ENCODE measurements at places on chromosomes 16 and 17.

- DNase-seq, result no peak
Measured at GRCh38 chr17:65095465-65095864, 38.9 kb upstream of the GNA13 start.

GRCh38 chr17:64615028-64615677, 47.0 kb downstream of the SMURF2 start:
- no peak for DNase-seq

DNA sequence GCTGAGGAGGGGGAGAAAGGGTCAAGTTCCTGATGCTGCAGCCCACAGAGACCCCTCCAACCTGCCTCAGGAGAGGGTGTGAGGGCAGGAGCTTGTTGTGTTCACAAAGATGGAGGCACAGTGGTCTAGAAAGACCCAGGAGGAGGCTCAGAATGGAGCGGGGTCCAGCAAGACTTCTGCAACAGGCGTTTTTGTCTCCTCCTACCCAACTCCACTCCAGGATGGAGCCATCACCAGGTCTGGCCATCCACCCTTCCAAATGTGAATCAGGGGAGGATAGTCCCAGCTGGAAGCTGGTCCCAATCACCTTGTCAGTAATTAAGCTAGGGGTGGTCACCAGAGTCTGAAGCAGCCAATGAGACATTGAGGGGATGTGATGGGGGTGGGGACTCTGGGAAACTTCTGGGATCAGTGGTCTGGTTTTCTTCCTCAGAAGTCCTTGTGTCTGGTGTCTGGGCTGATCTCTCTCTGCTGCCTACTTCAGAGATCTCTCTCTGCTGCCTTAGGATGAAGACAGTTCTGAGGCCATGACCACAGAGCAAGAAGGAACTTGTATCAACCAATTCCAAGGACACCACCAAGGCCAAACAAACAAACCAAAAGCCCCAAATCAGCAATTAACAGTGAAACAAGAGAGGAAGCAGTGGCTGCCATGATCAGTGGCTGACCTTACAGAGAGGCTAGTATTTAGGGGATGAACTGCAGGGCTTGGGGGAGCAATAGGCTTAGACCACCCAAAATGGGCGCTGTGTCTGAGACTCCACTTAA, 14.5 kb downstream of the CD300LB start:
- DNase-seq, result no peak

DNA sequence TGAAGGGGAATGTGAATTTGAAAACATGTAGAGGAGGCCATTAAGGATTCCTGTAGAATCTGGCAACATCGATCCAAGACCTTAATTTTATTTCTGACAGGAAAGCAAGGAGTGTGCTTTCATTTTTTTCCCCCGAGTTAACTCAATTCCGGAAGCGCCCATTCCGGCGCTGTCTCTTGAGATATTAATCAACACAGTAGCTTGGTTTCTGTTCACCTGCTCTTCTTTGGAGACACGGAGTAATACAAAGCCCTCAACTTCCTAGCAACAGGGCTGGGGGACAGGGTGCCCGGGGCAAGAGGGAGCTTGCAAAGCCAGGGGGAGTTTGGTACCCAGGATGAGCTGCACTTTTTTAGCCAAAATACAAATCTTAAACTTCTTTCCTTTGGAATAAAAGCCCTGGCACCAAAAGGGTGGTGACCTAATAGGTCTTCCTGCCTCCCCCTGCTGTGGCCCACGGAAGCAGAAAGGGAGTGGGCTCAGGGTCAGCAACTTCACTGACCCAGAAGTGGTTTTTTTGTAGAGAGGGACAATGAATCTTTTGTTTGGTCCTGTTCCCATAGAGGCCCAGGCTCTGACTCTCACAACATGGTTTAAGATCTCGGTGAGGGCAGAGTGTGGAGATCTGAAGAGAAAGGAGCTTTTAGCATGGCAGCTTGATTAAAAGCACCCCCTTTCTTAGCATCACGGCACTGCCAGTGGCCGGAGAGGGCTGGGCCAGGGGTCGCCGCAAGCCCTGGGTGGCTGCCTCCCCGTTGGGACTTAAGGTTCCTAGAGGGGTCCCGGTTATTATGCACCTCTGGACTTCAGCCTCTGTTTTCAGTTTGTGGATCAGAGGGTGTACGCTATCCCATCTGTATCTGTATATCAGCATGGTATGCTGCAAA, 207.3 kb downstream of the CCDC182 start:
- DNase-seq, result no peak

GRCh38 chr17:19868079-19868395, 301 bp upstream of the ULK2 start:
- DNase-seq, result no peak

DNA sequence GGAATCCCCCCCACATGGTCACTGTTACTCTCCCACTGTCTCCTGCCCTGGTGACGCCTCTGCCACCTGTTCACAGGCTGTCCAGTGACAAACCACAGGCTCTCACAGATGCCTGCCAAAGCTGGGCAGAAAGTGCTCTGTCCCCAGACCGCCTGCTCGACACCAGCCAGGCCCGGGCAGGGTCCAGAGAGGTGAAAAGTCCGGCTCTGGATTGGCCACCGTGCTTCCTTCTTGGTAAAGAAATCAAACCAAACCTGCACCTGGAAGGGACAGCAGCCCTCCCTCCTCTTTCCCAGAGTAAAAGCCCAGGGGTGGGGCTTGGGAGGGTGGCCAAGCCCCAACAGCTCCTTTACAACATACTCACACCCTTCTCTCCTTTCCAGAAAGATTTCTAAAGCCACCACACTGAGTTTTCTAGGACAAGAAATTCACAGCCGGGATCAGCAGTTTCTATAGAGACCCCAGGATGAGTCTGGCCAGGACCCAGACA, 6.2 kb downstream of the PCGF2 start:
- no peak for DNase-seq

- DNase-seq, result no peak
Measured at GRCh38 chr17:76644995-76645394, 1.4 kb upstream of the ST6GALNAC1 start.

DNA sequence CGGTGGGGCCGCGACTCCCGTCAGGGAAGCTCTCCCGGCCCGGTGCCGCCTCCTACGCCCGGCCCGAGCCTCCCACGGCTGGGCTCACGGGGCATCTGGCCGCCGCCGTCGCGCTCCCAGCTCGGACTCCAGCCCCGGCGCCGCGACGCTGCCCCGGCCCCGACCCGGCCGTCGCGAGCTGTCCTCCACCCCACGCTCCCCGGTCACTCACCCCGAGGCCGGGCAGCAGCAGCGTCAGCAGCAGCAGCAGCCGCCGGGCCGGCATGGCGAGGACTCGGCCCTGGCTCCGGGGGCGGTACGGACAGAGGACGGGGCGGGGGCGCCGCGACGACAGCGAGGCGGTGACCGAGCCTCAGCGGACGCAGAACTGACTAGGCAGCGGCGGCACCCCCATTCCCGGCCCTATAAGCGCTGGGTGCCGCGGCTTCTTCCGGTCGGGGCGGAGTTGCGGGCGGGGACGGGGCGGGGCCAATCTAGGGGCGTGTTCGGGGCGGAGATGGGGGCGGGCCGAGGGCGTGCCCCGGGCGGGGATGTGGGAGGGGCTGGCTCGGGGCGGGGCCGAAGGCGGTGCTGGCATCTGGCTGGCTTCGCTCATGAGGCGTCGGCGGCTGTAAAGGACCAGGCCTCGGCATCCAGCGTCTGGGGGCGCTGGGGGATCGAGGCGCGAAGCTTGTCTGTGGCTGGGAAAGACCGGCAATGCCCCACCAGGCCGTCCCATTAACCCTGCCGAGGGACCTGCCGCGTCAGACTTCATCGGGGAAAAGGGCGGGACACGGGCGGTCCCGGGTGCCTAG, at the start of gene ERN1:
Gene ERN1, minus strand, starts transcription at position 380 of the 794 bp plus-strand sequence. Its CDS starts 115 bp downstream, at position 265.
- peak; percentile 93 for DNase-seq

DNA sequence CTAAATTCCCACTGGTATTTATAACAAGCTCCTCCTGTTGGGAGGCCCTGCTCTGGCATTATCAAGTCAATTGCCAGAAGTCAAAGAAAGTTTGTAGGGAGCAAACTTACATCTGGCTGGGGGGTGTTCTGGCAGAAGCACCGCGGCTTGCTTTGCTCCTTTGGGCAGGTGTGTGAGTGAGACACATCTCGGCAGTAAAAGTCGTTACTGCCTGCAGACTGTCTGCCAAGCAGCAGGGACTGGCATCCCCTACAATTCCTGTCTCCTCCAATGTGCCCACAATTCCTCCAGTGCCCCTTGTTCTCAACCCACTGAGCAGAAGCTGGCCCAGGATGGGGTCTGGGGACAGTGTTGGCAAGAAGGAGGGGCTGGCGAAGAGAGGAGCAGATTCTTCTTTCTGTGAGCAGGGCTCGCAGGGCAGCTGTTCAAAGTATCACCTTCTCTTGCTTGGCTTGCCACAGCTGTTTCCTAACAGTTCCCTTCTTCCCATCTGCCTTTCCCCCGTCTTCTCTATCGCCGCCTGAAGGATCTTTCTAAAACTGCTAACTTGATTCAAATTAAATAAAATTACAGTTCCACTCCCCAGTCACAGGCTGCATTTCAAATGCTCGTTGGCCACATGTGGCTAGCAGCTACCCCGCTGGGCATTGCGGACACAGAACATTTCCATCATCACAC, 30.2 kb downstream of the SPACA3 start:
- no peak for DNase-seq

GRCh38 chr17:7466639-7467341, 12.6 kb downstream of the ZBTB4 start:
- no peak for DNase-seq

- DNase-seq, result no peak
Measured at GRCh38 chr16:66212428-66212827, 154.1 kb upstream of the CDH5 start.

- no peak for DNase-seq
Measured at GRCh38 chr17:9239246-9239792, 218.0 kb downstream of the NTN1 start.

- DNase-seq, result no peak
Measured at GRCh38 chr17:6297119-6297518, 137.8 kb downstream of the AIPL1 start.

GRCh38 chr17:29347831-29348629, 42.1 kb upstream of the TAOK1 start:
- DNase-seq, result no peak

GRCh38 chr16:28182183-28182582, 29.6 kb downstream of the XPO6 start:
- DNase-seq, result peak; percentile 53

DNA sequence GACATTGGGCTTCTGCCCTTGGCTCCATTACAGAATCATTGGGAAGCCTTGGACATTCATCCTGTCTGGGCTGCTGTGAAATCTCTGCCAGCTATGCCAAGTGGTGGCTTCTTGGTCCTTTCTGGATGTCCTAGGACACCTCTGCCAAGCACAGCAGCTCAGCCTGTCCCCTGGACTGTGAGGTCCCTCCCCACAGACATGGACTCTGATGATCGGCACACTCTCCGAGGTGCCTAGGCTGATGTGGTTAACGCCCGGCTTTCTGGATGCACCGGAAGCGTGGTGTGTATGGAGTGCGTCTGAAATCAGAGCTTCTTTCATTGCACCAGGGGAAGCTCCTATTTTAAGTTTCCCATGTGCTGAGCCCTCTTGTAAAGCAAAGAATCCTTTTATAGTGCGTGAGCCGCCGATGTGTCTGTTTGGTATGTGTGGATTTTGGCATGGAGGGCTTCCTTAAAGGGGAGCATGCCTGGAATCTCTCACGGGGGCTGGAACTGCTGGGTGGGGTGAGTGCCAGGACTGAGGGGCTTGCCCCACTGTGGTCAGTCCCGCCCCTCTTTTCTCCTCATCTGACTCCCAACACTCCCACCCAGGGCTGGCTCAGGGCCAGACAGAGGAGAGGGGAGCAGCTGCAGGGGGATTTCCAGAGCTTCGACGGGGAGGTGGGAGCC, 7.0 kb upstream of the ARHGAP23 start:
- no peak for DNase-seq

- DNase-seq, result no peak
Measured at GRCh38 chr17:56793957-56794356, 39.8 kb downstream of the C17orf67 start.

- no peak for DNase-seq
Measured at GRCh38 chr16:85227084-85227945, 115.0 kb upstream of the CIBAR2 start.

DNA sequence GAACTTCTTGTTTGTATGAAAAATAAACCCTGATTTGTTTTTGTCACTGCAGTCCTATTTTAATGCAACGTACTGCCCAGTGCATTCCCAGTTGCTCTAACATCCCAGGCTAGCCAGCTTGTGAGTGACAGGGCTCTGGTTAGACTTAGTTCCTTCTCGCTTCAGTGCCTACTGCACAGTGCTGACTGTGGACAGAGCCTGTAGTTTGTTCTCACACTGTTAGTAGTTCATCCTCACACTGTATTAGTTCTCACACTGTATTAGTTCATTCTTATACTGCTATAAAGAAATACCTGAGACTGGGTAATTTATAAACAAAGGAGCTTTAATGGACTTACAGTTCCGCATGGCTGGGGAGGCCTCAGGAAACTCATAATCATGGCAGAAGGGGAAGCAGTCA, 116.6 kb upstream of the SALL1 start:
- no peak for DNase-seq

- DNase-seq, result peak; percentile 52
Measured at GRCh38 chr17:68197091-68197996, 50.5 kb upstream of the AMZ2 start.

DNA sequence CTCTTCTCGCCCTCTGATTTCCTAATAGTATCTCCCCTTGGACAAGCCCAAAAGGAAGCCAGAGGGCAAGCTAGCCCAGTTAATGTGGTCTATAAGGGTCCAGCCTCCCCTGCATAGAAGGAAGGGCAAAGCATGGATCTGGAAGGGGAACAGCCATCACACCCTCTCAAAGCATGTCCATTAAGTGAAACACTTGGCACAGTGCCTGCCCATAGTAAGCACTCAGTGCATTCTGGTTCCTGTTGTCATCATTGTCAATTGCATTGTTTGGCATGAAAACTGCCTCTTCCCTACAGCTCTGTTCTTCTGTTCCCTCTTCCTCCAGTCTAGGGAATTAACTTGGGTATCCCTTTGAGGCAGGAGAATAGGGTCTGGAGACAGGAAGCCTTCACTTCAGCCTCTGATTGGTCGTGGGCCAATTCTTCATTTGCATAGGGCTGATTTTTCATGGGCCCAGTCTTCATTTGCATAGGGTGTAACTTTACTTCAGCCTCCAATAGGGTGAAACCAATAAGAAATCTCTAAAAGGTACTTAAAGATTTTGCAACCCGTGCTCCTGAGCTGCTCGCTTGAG, 81.4 kb downstream of the C17orf67 start:
- DNase-seq, result no peak

DNA sequence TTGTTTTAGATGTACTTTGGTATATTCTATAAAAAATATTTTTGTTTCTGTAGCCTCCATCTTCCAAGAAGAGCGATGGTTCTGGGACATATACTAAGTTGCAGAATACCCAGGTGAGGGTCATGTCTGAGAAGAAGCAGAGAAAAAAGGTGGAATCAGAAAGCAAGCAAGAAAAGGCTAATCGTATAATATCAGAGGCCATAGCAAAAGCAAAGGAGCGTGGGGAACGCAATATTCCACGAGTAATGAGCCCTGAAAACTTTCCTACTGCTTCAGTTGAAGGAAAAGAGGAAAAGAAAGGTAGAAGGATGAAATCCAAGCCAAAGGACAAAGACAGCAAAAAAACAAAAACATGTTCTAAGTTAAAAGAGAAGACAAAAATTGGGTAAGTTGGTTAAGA, 154.6 kb downstream of the CHD9 start:
- DNase-seq, result no peak

GRCh38 chr16:21946889-21947635, 6.1 kb upstream of the UQCRC2 start:
- DNase-seq, result no peak

GRCh38 chr17:50952889-50953288, 86.7 kb upstream of the TOB1 start:
- no peak for DNase-seq

Measured in stimulated activated naive CD8-positive, alpha-beta T cell treated with anti-CD3 and anti-CD28 coated beads, Interleukin-15, Interleukin-2, amounts not matched to agents 100 U/mL and 50 U/mL, for 24 hours (primary cell).